Activated CD4-positive, alpha-beta memory T cell treated with anti-CD3 and anti-CD28 coated beads for 36 hours (primary cell): ENCODE measurements at places on chromosomes 16 and 17.
A peak's percentile ranks its signal among the peaks of the same experiment; 100 is the strongest.

DNA sequence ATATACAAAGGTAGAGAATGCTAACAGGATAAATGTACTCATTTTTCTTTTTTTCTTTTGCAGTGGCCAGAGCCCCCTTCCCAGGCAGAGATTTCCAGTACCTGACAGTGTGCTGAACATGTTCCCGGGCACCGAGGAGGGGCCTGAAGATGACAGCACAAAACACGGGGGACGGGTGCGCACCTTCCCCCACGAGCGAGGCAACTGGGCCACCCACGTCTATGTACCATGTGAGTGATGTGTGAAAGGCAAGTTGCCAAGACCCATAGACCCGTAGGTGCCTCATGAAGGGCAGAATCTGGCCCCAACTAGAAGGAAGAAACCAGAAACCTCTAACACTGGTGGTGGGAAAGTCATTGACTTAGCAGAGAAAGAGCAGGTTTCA is 1.2 kb downstream of the USB1 start:
- DNase-seq, result no peak
- peak overlapping the region; percentile 91 for H3K4me3 ChIP-seq
- peaks cover 29% of the 10 kb centered on the region for H3K36me3 ChIP-seq
- no peaks in the 10 kb centered on the region for H3K27me3 ChIP-seq
- peaks cover 41% of the 10 kb centered on the region for H3K4me1 ChIP-seq
- no peak overlapping the region for H3K27ac ChIP-seq

DNA sequence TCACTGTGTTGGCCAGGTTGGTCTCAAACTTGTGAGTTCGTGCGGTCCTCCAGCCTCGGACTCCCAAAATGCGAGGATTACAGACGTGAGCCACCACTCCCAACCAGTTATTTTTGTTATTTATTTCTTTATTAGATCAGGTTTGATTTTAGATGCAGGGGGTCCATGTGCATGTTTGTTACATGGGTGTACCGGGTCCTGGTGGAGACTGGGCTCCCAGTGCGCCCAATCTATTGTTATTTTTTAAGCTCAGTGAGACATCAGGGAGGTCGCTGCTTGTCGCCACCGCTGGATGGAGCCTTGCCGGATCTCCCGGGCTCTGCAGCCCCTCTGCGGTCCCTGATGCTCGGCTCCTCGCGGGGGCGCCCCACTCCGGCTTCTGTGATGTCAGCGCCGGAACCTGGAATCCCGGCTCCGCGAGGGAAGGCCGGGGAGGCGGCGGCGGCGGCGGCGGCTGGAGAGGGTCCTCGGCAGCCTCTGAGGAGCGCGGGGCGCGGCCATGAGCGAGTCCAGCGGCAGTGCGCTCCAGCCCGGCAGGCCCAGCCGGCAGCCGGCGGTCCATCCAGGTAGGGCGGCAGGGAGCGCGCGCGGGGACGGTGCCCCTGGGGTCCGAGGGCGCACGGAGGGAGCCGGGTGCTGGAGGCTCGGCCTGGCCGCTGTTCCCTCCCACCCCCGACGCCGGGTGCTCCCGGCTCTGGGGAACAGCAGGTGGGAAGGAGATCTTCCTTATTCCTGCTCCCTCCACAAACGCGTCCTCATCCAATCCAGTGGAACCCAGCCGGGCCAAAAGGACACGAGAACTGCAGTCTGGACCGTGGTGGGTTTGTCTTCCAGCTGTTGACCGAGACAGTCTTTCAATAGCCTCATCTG is at the start of gene TMC7:
TMC7 (plus strand) TSS at position 370 of the 870 bp plus-strand sequence; CDS start at position 500, 130 bp downstream.
- H3K4me1 ChIP-seq, result no peaks in the 10 kb centered on the region
- H3K27ac ChIP-seq, result no peak within 1 kb of the TSS
- peaks cover 25% of the 10 kb centered on the region for H3K27me3 ChIP-seq
- no peaks in the 10 kb centered on the region for H3K36me3 ChIP-seq

DNA sequence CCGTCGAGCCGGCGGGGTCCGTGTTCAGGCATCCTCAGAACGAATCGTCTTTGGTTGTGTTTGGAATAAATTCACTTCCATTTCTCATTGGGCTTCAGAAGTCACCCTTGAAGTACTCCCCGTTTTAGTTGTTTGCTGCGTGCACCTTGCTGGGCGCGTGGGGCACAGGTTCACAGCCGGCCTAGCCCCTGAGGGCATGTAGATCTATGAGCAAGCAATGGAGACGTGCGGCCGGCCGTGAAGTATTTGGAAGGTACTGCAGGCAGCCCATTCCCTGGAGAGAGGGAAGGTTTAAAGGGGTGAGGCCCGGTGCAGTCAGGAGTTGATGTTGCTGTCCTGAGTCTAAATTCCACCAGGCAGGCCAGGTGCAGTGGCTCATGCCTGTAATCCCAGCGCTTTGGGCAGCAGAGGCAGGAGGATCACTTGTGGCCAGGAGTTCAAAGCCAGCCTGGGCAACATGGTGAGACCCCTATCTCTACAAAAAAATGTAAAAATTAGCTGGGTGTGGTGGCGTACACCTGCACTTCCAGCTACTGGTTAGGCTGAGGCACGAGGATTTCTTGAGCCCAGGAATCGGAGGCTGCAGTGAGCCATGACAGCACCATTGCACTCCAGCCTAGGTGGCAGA is 714 bp downstream of the ACSF3 start:
- peaks cover 4% of the 10 kb centered on the region for H3K27me3 ChIP-seq
- peaks cover 6% of the 10 kb centered on the region for H3K36me3 ChIP-seq
- H3K27ac ChIP-seq, result peak overlapping the region; percentile 94
- H3K4me3 ChIP-seq, result peak overlapping the region; percentile 97

DNA sequence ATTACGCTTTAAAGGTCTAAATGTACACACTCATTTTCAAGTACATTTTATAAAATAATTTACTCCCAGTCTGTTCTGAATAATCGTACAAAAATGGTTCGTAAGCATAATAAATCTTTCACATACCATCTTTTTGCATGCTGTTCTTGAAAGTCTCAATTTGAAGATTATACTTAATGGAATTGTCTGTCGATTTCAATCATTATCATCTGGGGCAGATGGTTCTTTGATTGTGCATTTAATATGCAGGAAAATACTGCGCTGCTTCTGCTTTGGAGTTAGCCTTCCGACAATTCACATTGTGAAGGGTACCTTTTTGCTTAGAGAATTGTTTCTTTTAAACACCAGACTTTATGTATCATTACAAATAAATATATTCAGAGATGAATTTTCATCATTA is 262.8 kb downstream of the ABCC12 start:
- no peak overlapping the region for H3K27ac ChIP-seq
- H3K27me3 ChIP-seq, result peaks cover 7% of the 10 kb centered on the region
- no peaks in the 10 kb centered on the region for H3K36me3 ChIP-seq
- H3K4me3 ChIP-seq, result no peak overlapping the region
- no peaks in the 10 kb centered on the region for H3K4me1 ChIP-seq

DNA sequence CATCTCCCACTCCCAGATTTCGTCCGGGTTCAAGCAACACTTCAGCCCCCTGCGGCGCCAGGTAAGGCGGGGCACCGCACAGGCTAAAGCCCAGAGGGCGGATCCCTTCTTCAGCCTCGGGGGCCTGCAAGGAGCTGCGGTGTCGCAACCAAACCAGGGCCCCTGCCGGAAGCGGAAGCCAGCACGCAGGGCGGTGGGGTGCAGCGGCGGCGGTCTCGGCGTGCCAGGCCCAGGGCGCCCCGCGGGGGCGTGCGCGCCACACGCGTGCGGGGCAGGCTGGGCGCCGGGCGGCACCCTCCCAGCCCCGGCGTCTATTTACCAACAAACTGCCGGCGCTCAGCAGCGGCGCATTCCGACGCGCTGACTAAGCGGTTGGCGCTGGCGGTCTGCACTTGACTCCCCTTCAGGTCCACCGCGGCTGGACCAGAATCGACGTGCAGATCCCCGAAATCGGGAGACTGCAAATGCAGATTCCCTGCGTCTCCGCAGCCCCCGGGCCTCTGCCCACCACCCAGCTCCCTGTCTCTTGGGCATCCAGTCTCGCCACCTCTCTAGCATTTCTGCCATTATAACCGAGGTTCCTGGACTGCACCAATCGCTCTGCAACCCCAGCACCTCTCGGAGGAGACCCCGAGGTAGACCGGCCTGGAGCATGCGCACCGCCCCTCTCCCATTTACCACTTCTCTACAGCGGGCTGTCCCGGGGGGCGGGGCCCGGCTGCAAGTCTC is 421 bp upstream of the DLX4 start:
- peaks cover 80% of the 10 kb centered on the region for H3K27me3 ChIP-seq
- peak overlapping the region; percentile 83 for H3K4me3 ChIP-seq
- H3K27ac ChIP-seq, result no peak overlapping the region
- peak; percentile 81 for DNase-seq
- peaks cover 34% of the 10 kb centered on the region for H3K4me1 ChIP-seq

DNA sequence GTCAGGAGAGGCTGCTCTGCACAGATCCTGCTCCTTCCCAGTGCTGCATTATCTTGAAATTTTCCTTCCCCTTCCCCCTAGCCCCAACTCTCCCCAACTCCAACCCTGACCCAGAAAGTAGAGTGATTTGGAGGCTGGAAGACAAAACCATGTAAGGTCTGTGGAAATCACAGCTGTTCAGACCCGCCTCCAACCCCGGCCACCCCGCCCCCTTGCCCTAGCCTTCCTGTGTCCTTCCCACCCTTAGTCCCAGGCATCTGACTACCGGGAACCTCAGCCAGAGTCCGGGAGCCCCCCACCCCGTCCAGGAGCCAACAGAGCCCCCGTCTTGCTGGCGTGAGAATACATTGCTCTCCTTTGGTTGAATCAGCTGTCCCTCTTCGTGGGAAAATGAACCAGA is at the start of gene AOC3:
AOC3 (plus strand) TSS at position 246 of the 400 bp plus-strand sequence; CDS start at position 391, 145 bp downstream.
- no peak within 1 kb of the TSS for H3K27ac ChIP-seq
- no peak for DNase-seq
- H3K4me3 ChIP-seq, result no peak within 1 kb of the TSS
- peaks cover 8% of the 10 kb centered on the region for H3K4me1 ChIP-seq
- peaks cover 3% of the 10 kb centered on the region for H3K36me3 ChIP-seq
- peaks cover 1% of the 10 kb centered on the region for H3K27me3 ChIP-seq

- H3K4me1 ChIP-seq, result peaks cover 15% of the 10 kb centered on the region
- no peaks in the 10 kb centered on the region for H3K27me3 ChIP-seq
- no peak for DNase-seq
- no peak overlapping the region for H3K4me3 ChIP-seq
- H3K27ac ChIP-seq, result no peak overlapping the region
- H3K36me3 ChIP-seq, result no peaks in the 10 kb centered on the region
These were observed 263.9 kb upstream of the TBX2 start for GRCh38 chr17:61135782-61136181.

DNA sequence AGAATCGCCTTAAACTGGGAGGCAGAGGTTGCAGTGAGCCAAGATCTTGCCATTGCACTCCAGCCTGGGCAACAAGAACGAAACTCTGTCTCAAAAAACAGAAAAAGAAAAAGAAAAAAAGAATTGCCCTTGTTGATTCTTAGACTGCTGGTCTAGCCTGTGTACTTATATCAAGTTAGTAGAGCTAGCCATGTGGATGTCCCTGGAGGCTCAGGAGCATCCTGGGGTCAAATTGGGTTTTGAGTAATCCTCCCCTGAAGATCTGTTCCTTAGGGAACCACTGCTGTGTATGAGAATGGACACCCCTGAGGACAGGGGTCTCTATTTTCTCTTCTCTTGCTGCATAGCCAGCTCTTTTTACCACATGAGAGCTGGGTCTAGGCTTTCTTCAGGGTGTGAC is 21.5 kb downstream of the SLC7A6OS start:
- H3K36me3 ChIP-seq, result peaks cover 52% of the 10 kb centered on the region
- H3K27me3 ChIP-seq, result no peaks in the 10 kb centered on the region
- peak overlapping the region; percentile 93 for H3K27ac ChIP-seq
- no peak for DNase-seq
- H3K4me1 ChIP-seq, result peaks cover 88% of the 10 kb centered on the region
- no peak overlapping the region for H3K4me3 ChIP-seq

DNA sequence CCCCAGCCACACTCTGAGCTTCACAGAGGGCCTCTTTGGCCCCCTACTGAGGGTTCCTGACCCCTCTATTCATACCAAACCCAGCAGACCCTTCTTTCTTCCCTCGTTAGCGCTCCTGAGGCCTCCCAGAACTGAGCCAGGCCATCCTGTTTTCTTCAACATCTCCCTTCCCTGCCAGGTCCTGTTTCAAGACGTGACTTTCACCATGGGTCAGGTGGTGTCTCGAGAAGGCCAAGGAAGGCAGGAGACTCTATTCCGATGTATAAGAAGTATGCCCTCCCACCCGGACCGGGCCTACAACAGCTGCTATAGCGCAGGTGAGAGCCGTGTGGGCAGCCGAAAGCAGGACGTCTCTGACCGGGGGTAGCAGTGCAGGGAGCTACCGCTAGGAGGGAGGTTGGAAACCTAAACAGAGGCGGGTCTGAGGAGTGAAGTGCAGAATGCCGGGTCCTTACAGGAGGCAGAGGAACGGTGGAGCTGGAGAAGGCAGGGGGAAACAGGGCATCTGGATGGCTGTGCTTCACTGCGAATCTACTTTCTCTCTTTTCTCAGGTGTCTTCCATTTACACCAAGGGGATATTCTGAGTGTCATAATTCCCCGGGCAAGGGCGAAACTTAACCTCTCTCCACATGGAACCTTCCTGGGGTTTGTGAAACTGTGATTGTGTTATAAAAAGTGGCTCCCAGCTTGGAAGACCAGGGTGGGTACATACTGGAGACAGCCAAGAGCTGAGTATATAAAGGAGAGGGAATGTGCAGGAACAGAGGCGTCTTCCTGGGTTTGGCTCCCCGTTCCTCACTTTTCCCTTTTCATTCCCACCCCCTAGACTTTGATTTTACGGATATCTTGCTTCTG is 1.3 kb upstream of the SENP3 start:
- peak overlapping the region; percentile 91 for H3K4me3 ChIP-seq
- peaks cover 19% of the 10 kb centered on the region for H3K36me3 ChIP-seq
- DNase-seq, result peak; percentile 75

DNA sequence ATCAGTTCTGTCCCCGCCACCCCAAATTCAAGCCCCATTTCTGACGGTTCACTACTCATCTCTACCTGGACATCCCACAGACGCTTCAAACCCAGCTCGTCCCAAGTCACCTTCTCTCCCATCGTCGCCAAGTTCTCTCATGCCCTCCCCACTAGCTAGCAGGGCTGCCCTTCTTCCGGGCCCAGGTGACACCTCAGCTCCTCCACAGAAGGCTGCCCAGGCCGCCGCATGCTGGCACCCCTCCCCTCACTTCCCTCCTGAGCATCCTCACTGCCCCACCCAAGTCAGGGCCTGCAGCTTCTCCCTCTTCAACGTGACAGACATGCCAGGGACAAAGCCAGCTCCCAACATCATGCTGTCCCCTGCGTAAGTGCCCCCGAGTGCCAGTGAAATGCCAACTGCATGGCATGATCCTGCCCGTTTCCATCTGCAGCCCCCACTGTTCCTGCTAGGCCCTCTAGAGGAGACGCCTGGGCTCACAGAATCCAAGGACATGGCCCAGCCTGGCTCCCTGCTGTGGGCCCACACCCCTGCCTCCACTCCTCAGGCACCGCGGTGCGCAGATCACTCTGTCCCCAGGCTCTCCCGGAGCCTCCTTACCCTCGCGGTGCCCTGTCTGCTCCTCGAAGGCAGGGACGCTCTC is 5.9 kb downstream of the CYB561 start:
- H3K27ac ChIP-seq, result peak overlapping the region; percentile 88
- H3K27me3 ChIP-seq, result peaks cover 1% of the 10 kb centered on the region
- peak; percentile 51 for DNase-seq

DNA sequence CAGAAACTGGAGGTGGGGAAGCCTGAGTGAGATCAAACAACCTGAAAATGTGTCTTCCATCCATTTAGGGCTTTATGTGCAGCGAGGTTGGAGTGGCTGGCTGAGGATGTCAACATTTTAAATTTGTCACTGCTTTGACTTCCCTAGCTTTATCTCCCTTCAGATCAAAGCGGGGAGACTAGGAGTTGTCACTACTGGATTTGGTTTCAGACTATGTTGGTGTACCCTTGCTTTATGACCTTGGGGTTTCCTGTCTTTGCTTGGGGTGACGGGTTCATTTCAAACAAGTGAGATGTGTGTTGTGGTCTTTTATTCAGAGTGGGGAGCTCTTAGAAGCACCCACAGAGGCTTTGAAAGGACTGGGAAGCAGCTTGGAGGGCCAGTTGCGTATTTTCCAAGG is 25.6 kb downstream of the MSI2 start:
- peak overlapping the region; percentile 59 for H3K27ac ChIP-seq
- H3K4me3 ChIP-seq, result no peak overlapping the region
- DNase-seq, result peak; percentile 13
- H3K36me3 ChIP-seq, result peaks cover 30% of the 10 kb centered on the region
